ENCODE measurements at places on chromosomes 2 and 18.

- no peak overlapping the region for H3K27ac ChIP-seq
- H3K27me3 ChIP-seq = peaks cover 37% of the 10 kb centered on the region
- DNase-seq = no peak
- H3K36me3 ChIP-seq = no peaks in the 10 kb centered on the region
These were observed 14.1 kb upstream of the GMPPA start for GRCh38 chr2:219484343-219485200.

DNA sequence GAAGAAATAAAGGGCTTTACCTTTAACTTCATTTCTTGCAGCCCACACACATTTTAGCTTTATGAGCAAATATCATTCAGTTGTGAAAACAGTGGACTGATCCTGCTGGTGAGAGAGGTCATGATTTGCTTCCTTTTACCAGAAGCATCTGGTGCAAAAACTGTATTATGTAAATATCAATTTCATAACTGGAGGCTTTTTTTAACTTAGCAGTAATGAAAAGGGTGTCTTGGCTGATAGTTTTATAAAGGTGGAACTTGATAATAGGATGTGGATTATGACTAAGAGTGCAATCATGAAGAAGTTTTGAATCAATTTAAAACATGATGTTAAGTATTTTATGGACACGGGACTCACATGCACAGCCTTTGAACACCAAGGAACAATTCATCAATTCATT lies 304.4 kb downstream of the GULP1 start:
- no peaks in the 10 kb centered on the region for H3K27me3 ChIP-seq
- no peak overlapping the region for H3K27ac ChIP-seq
- H3K36me3 ChIP-seq = no peaks in the 10 kb centered on the region
- H3K4me1 ChIP-seq = peaks cover 25% of the 10 kb centered on the region
- no peak for DNase-seq
- H3K4me3 ChIP-seq = no peak overlapping the region

DNA sequence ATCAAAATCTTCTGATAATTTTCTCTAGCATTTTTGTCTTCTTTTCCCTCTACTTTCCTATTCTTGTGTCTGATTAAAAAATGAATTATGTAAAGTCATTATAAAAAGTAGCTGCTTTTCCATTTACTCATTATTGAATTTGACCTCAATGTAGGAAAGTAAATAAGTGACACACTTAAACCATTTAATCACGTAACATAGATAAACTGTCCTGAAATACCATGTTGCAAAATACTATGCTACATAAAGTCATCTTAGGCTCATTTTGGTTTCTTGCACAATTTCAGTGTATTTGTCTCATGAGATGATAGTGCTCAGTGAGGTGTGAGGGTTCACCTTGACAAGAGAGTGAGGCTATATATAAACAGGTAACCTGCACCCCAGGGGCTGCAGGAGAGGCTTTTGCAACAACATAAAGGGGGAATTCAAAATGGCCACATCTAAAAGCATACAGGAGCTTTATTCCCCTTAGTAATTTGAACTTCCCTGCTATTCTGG lies 502.7 kb downstream of the RNF144A start:
- H3K4me3 ChIP-seq = no peak overlapping the region
- no peaks in the 10 kb centered on the region for H3K36me3 ChIP-seq
- DNase-seq = no peak
- H3K27me3 ChIP-seq = 0 out of 2 replicates have a peak, but pooled peaks cover 3% of the 10 kb centered on the region
- no peaks in the 10 kb centered on the region for H3K4me1 ChIP-seq

DNA sequence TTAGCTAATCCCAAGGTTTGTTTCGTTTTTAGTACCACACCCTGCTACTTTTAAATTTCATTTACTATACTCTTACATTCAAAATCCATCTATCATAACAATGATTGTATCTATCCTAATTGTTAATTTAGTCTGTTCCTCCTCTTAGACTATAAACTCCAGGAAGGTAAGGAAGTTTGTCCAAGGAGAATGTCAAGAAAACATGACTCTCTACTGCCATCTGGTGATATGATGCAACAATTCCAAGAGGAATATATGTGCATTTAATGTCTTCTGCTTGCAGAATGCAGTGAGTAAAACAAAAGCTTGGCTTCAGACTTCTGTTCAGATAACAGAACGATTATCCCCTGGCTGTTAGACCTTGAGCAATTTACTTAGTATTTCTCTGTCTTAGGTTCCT lies 1267.1 kb downstream of the LRP1B start:
- no peak for DNase-seq
- H3K4me3 ChIP-seq = no peak overlapping the region
- H3K27ac ChIP-seq = no peak overlapping the region
- no peaks in the 10 kb centered on the region for H3K4me1 ChIP-seq
- H3K36me3 ChIP-seq = no peaks in the 10 kb centered on the region
- H3K27me3 ChIP-seq = no peaks in the 10 kb centered on the region

DNA sequence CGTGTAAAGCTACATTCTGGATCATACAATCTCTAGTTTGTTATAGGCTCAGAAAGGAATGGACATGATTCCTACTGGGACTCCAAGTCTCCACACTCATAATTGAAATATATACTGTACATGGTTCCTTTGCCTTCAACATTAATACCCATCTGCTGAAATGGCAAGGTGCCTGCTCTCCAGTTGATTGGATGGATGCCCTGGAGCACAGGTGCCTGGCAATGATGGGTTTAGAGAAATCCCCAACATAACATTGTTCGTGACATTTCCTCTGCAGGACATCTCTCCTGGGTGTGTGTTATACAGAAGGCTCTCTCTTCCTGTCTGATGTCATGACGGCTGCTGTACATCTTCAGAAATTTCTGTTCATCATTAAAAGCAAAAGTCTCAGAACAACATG lies 449.7 kb upstream of the CWC22 start:
- no peaks in the 10 kb centered on the region for H3K4me1 ChIP-seq
- H3K4me3 ChIP-seq = no peak overlapping the region
- DNase-seq = no peak
- no peaks in the 10 kb centered on the region for H3K27me3 ChIP-seq

- peaks cover 13% of the 10 kb centered on the region for H3K4me1 ChIP-seq
- H3K27me3 ChIP-seq = peaks cover 83% of the 10 kb centered on the region
- no peak for DNase-seq
- no peak overlapping the region for H3K27ac ChIP-seq
These were observed 4.8 kb downstream of the ONECUT2 start for GRCh38 chr18:57439985-57440330.

DNA sequence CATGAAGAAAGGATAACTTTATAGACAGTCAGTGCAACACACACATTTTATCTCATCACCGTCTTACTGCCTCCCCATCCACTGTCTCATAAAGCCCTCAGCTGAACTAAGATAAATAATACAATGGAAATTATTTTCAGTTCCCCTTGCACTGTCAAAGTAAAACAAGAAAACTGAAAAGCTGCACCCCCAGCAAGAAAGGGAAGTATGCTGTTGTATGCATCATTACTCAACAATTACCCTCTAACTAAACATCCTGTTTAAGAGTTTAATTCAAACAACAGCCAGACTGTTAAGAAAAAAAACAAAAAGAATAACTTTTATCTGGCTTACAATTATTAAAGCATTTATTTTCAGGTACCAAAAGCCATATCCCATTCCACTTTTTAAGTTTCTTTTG lies 25.0 kb downstream of the MPPE1 start:
- peaks cover 13% of the 10 kb centered on the region for H3K4me1 ChIP-seq
- H3K27ac ChIP-seq = no peak overlapping the region
- H3K4me3 ChIP-seq = no peak overlapping the region
- DNase-seq = no peak
- H3K36me3 ChIP-seq = peaks cover 21% of the 10 kb centered on the region

GRCh38 chr2:177242121-177242987 lies 22.2 kb downstream of the NFE2L2 start:
- DNase-seq = peak; percentile 53
- H3K27ac ChIP-seq = peak overlapping the region; percentile 94
- peaks cover 96% of the 10 kb centered on the region for H3K4me1 ChIP-seq
- no peaks in the 10 kb centered on the region for H3K27me3 ChIP-seq

GRCh38 chr2:37132914-37133313 lies 23.9 kb downstream of the EIF2AK2 start:
- no peak for DNase-seq
- H3K36me3 ChIP-seq = peaks cover 85% of the 10 kb centered on the region
- H3K27ac ChIP-seq = no peak overlapping the region
- H3K4me1 ChIP-seq = no peaks in the 10 kb centered on the region
- no peaks in the 10 kb centered on the region for H3K27me3 ChIP-seq

DNA sequence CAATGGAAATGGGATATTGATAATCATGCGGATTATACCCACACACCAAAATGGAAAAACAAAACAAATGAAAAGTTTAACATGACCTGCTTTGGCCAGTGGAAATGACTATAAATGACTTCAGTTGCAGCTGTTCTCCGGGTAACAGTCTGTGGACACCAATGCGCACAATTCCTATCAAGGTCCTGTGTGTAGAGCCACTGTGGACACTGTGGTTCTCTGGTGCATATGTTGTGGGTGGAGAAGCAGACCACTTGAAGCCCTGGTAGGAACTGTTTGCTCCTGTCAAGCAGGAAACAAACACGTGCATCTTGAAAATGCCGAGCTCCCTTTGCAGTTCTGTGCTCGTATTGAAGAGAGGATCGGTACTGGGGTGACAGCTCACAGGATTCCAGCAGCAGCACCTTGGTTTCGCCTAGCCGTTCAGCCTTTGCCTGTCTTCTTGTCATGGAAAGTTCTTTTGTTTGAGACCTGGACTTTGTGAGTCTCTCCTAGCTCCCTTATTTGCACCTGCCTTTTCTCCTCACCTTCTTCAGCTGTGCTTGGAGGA lies 32.9 kb downstream of the NCK2 start:
- no peaks in the 10 kb centered on the region for H3K27me3 ChIP-seq
- no peak overlapping the region for H3K27ac ChIP-seq
- no peak overlapping the region for H3K4me3 ChIP-seq
- no peaks in the 10 kb centered on the region for H3K36me3 ChIP-seq
- DNase-seq = no peak

DNA sequence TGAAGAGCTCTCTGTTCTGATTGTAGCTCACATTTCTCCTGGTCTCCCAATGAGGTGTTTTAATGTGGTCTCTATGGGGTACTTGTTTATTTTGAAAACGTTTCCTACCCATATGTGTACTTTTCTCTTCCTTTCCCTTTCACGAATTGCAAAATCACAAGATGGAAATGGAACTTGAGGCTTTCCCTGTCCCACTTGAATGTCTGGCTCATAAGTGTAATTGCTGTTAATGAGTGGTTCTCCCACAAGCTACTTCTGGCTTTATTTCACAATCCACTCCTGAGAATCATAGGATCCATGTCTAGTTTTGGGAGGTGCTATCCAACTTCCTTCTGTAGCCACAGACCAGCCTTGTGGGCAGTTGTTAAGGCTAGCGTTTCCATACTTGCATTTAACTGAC lies 81.1 kb upstream of the CAVIN2 start:
- no peak overlapping the region for H3K4me3 ChIP-seq
- H3K4me1 ChIP-seq = peaks cover 12% of the 10 kb centered on the region
- H3K36me3 ChIP-seq = no peaks in the 10 kb centered on the region
- no peak for DNase-seq
- H3K27ac ChIP-seq = no peak overlapping the region
- no peaks in the 10 kb centered on the region for H3K27me3 ChIP-seq
